CD4-positive, alpha-beta T cell treated with Interferon alpha-2 for 1 hour (primary cell): ENCODE measurements at places on chromosomes 2 and 18.

- no peak for DNase-seq
These were observed 900.5 kb upstream of the CRIM1 start for GRCh38 chr2:35454966-35455638.

DNA sequence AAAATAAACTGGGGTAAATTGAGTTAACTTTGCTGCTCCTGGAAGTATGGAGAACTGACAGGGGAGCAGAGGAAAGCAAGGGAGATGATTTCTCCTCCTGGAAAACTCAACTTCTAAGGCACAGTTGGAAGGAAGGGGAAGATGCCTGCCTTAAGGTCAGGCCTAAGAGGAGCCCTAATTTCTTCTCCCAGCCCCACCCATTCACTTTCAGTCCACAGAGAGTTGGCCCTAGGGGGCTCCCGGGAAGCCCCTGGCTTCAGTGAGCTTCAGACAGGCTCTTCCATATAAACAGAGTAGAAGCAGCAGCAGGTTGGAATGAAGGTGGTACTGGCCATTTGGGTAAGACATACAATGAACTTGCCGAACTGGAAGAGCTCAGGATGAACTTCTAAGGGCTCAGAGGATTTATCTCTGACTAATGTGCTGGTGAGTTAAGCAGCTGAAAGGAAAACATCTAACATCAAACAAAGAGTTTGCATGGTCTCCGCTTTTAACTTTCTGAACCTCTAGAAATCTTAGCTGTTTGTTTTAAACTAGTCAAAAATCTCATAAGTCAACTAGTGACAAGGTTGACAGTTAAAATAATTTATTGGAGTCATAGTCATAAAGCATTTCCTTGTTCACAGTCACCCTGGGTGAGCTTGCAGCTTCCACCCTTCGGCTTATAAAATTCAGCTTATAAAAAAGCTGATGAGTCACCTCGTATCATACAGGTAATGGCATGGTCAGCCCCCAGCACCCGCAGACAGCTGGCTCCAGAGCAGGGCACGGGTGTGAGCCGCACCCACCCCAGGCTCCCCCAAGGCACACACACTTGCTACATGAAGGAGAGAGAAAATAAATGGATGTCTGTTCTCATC lies 9.8 kb downstream of the MALL start:
- DNase-seq: no peak

GRCh38 chr2:151525821-151526373 lies 116.2 kb downstream of the RIF1 start:
- peak; percentile 18 for DNase-seq

GRCh38 chr2:207624185-207625013 lies 795 bp downstream of the METTL21A start:
- DNase-seq: peak; percentile 62

DNA sequence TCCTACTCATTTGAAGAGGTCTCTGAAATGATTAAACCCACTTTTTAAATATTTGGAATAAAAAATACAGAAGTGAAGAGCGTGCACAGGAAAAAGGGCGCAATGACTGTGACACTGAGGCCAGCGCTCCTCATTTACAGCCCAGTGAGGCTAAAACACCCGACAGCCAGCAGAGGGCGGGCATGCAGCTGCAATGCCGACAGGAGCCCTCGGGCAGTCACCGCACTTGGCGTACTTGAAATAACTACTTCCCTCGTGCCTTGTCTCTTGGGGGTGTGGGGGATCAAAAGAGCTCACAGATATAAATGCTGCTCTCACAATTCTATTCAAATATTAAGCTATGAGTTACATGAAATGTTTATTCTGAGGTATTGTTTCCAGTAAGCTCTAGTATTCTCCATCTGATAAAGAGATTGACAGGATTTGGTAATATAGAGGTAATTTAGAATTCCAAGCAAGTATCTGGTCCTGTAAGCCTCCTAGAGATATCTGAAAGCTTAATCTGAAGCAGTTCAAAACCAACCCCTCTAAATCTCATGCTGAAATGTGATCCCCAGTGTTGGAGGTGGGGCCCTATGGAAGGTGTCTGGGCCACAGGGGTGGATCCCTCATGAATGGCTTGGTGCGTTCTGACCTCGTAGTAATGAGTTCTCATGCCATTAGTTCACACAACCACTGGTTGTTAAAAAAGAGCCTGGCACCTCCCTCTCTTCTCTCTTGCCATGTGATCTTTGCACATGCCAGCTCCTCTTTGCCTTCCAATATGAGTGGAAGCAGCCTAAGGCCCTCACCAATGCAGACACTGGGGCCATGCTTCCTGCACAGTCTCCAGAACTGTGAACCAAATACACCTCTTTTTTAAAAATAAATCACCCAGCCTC lies 93.6 kb downstream of the ZAP70 start:
- DNase-seq: peak; percentile 76
